T-cell (primary cell): ENCODE measurements at places on chromosomes 6 and 20.

- H3K27me3 ChIP-seq, result peaks cover 7% of the 10 kb centered on the region
- peaks cover 8% of the 10 kb centered on the region for H3K4me1 ChIP-seq
- no peak overlapping the region for H3K27ac ChIP-seq
- no peak overlapping the region for H3K4me3 ChIP-seq
Measured at GRCh38 chr20:31472395-31473330, 2.3 kb downstream of the DEFB124 start.

DNA sequence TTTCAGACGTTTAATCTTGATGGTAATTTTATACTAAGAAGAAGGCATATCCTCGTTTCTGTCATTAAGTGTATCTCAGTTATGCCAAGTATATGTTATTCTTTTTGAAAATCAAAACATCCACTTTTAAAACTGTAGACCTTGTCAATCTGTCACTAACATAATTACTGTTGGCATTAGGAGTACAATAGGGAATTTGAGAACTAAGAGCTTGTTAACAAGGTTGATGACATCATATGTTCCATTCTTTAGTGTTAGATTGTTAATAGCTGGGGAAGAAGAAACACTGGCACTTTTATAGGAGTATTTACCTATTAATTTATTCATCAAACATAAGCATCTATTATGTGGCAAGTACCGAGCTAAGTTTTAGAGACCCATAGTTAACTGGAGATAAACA, 76.2 kb downstream of the MAP3K4 start:
- no peaks in the 10 kb centered on the region for H3K27me3 ChIP-seq
- H3K4me3 ChIP-seq, result no peak overlapping the region
- DNase-seq, result no peak

DNA sequence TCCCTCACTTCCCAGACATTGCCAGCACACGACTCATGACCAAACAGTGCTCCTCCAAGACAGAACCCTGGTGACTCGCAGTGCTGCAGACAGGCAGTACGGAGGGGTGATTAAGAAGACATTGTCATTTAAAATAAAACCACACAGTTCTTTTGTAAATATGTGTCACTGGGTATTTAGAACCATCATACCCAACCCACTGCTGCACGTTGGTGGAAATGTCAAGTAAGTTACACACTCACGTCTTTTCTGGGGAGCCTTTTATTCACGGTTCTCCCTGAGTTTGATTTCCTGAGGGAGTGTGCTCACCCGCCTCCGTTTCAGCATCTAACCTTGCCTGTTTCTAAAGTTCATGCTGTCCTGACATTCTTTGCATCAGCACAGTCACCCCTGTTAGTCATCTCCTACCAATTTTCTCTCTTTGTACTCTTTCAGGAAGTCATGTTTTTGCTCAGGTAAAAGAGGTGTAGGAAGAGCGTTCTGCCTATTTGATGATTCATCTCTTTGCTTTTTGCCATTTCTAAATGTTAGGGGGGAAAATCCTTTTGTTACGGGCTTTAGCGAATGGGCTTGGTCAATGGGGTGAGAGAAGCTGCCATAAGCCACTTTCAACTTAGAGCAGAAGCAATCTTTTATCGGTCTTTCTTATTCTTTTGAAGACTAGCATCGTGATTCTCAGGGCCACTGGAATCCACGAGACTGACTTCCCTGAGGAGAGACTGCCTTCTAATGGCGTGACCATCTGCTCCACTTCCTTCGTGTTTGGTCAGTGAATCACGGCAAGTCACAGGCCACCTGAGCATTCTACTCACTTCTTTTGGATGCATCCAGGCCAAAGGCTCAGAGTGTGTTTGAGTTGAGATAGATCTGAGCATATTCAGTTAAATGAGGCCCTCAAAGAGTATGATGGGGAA, 512.8 kb upstream of the JARID2 start:
- peaks cover 60% of the 10 kb centered on the region for H3K4me1 ChIP-seq
- peak overlapping the region; percentile 19 for H3K27ac ChIP-seq
- no peak overlapping the region for H3K4me3 ChIP-seq
- H3K27me3 ChIP-seq, result no peaks in the 10 kb centered on the region

GRCh38 chr6:34360556-34360955, 31.9 kb downstream of the NUDT3 start:
- no peak for DNase-seq
- no peaks in the 10 kb centered on the region for H3K27me3 ChIP-seq
- H3K4me3 ChIP-seq, result no peak overlapping the region
- H3K4me1 ChIP-seq, result no peaks in the 10 kb centered on the region
- H3K27ac ChIP-seq, result no peak overlapping the region
- no peaks in the 10 kb centered on the region for H3K36me3 ChIP-seq

DNA sequence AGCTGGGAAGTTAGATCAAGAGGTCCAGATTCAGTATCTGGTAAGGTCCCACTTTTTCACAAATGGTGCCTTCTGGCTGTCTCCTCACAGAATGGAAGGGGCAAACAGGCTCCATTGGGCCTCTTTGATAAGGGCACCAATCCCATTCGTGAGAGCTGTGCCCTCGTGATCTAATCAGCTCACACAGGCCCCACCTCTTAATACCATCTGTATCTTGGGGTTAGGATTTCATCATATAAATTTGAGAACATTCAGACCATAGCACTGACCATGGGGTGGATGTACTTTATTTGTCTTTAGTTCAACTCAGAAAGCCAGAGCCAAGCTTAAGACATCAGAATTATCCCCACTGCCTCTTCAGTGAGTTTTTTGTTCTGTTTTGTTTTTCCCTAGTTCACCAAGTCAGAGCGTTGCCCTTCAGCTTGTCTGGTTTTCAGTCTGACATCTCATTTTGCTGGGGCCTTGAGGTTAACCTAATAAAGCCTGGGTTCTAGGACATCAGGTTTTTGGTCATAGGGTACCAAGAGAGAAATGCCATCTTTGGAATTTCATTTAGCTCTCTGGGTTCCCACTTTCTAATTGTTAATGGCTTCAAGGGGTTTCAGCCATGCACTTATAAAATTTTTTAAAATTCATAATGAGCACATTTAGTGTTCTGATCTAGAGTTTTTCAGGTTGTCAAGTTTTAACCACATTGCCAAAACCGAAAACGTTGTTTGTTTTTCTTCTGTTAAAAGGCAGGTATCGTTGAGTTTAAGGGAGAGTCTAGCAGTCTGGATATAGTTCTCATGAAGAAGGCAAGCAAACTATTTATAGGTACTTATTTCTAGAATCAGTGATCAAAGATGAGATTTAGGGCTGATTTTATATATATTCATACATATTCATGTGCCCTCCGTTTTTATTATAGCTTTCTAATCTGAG, 19.0 kb downstream of the SENP6 start:
- peaks cover 16% of the 10 kb centered on the region for H3K36me3 ChIP-seq
- no peak overlapping the region for H3K4me3 ChIP-seq
- H3K4me1 ChIP-seq, result peaks cover 2% of the 10 kb centered on the region
- H3K27me3 ChIP-seq, result no peaks in the 10 kb centered on the region
- no peak overlapping the region for H3K27ac ChIP-seq

GRCh38 chr6:80163754-80164187, 57.3 kb downstream of the BCKDHB start:
- no peaks in the 10 kb centered on the region for H3K4me1 ChIP-seq
- no peak for DNase-seq
- no peaks in the 10 kb centered on the region for H3K36me3 ChIP-seq
- no peaks in the 10 kb centered on the region for H3K27me3 ChIP-seq

DNA sequence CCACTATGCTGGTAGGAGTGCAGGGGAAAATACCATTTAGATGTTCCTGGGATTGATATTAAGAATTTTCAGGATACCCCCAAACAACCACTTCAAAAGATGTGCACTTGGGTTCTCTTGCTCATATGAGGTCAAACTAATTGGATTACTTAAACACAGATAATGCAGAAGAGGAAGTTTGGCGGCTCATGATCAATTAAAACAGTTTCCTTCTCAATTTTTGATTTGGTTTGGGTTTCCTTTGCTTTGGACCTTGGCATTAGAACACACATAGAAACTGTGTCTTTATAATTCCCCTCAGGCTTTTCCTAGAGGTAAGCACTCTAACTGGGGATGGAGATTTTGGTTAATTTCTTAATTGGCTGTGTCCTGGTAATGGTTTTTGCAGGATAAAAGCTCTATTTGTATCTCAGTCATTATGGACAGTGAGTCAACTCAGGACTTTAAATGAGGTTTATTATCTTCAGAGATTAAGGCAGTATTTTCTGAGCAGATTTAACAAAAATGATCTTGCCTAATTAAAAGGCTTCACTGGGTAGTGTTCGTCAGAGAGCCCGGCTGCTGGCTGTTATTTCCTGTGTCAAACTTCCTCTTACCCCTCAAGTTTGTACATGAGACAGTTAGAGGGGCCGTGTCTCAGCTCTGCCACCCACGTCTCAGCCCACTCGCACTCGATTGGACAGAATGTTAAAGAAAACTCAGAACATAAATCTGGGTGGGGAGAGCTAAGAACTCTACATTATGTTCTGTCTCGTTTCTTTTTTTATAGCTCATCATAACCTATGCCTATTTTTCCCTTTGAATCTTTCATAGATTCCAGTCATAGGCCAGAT, 50.3 kb upstream of the PREP start:
- peak; percentile 58 for DNase-seq
- no peaks in the 10 kb centered on the region for H3K36me3 ChIP-seq
- H3K27ac ChIP-seq, result peak overlapping the region; percentile 81

DNA sequence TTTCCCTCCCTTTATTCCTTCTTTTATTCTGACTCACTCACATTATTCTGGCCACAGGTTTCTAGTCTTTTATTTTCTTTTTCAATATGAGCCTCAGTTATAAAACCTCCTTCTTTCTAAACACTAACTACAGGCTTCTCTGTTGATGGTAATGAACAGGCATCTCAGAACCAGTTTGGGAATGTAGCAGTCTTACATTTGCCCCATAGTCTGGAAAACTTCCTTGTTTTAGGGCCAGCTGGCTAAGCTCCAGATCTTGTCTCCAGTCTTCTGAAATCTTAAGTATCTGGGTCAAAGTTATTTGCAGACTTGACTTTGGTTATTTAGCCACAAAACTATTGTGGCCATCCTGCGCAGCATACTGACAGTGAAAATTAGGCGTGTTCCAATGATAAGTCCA, 97.0 kb upstream of the MAN1A1 start:
- DNase-seq, result no peak
- H3K4me1 ChIP-seq, result no peaks in the 10 kb centered on the region
- H3K27me3 ChIP-seq, result no peaks in the 10 kb centered on the region
- no peak overlapping the region for H3K27ac ChIP-seq
- no peak overlapping the region for H3K4me3 ChIP-seq
- no peaks in the 10 kb centered on the region for H3K36me3 ChIP-seq
